ENCODE measurements at places on chromosomes 6 and 20. TPM values are rescaled to one million over a fixed set of nuclear protein-coding genes. Genes with fewer than 3 reads are reported as not detected.

DNA sequence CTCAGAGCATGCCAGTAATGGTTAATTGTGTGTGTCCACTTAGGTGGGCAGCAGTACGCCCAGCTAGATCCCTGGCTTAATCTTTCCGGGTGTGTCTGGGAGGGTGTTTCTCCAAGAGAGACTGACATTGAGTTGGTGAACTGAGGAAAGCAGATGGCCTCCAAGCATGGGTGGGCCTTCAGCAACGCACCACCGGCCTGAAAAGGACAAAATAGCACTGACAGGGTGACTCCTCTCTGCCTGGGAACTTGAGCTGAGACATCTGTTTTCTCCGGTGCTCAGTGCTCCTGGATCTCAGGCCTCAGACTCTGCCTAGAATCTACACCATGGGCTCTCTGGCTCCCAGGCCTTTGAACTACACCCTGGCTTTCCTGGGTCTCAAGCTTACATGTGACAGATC is 43.2 kb downstream of the C6orf118 start:
- no peak for DNase-seq

GRCh38 chr6:7673063-7673536 is 52.8 kb upstream of the BMP6 start:
- DNase-seq, result no peak

DNA sequence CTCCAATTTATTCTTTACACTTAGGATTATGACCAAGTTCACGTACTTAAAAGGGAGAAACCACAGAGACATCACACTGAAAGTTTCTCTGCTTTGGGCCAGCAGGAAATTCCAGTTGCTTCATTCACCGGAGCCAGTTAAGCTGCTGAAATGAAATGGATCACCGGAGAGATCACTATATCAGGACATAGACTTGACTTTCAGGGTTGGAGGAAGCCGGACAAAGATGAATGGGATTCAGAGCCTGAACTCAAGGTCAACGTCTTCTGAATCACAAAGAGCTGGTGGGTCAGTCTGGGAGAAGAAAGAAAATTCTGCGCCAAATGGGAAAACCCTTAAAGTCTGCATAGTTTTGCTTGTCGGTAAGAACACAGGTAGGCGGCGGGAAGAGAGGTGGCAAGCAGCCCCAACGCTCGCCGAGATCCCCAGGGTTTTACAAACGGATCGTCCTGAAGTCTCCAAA is 81.9 kb upstream of the CCDC28A start:
- no peak for DNase-seq

The LSM2 gene
- 86.8 TPM for polyA plus RNA-seq

The VWA7 gene
- polyA plus RNA-seq, result 9.4 TPM

The DEFB124 gene
- polyA plus RNA-seq, result not detected

DNA sequence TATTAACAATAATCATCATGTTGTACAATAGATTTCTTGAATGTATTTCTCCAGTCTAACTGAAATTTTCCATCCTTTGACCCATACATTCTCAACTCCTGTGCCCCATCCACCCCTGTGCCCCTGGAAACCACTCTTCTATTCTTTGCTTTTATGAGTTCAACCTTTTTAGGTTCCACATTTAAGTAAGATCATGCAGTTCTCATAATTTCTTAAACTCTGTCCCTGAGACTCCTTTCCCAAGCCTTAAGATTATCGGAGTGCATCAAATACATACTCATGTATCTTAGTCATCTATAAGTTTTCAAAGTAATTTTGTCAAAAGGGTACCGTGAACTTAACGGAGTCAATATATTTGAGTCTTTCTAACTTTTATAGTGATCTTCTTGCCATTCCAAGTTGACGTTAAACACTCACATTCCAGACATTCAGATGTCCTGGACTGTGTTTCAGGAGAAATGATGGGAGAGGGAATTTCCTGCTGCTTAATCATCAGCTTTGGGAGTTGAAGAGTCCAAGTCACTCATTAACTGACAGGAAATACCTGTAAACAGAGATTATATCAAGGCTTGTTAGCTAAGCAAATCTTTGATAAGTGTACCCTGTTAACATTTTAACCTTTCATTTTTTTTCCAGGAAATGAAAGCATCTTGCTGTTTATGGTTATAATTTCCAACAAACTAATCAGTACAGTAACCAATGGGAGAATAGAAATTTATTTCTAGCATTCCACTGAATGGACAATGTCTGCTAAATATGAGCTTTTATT is 73.3 kb downstream of the ADGRG6 start:
- no peak for DNase-seq

DNA sequence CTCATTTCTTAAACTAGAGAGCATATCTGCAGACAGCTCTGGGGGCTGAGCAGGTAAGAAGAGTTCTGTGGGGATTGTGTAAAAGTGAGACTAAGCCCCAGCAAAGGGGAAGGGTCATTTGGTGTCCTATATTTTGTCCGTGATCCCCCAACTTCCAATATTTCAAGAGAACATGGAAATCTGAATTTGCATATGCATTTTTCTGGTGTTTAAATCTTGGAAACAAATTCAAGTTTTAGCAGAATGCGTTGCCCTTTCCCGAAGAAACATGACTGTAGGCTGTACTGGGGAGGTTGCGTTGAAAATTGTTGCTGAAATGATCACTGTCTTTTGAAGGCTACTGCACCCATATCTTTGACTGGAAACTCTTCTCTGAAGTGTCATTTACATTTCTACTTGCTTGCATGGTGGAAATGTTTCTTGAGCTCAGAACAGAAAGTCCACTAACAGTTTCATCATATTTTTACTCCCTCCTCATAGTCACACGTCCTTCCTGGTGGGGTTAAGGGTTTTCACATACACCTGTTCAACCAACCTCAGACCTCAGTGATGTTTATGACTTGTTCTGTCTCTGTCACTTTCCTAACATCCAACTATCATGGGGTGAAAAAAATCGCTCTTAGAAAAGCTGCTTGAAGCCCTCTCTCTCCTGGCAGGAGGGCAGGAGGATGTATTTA is 140.3 kb downstream of the BCAS1 start:
- DNase-seq, result no peak

DNA sequence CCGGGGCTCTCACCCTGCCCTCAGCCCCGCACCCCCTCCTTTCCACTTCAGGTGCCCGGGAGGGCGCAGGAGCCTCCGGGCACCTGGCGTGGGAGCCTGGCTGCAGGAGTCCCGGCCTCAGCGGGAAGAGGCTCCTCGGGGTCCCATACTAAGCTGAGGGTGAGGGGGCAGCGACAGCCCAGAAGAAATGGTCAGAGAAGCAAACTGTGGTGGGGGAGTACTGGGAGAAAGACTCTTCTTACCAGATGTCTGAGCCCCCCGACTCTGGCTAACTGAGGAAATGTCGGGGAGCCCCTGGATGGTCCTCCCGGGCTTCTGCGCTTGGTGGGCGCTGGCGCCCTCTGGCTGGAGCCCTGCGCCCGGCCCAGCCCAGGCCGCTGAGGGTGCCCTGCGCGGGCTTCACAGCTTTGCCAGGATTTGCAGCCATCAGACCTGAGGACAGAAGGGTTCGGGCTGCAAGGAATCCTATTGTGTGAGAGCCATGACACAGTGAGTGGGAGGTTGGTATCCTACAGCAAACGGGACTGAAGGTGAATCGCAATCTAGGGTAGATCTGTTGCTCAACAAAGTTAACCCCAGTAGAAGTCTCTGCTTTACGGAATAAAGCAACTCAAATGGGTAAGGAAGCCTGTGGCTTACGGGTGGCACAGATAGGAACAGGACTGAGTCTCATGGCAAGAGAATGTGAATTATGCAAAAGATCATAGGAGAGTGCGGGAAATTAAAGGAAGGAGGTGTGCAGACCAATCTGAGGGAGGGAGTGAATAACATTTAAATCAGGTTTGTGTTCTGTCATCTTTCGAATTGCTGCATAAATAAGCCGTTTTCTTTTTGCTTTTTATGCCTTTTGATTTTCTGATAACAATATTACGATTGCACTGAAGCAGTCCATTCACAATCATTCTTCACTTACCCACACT is 639 bp upstream of the RCAN2 start:
- DNase-seq, result peak; percentile 36

DNA sequence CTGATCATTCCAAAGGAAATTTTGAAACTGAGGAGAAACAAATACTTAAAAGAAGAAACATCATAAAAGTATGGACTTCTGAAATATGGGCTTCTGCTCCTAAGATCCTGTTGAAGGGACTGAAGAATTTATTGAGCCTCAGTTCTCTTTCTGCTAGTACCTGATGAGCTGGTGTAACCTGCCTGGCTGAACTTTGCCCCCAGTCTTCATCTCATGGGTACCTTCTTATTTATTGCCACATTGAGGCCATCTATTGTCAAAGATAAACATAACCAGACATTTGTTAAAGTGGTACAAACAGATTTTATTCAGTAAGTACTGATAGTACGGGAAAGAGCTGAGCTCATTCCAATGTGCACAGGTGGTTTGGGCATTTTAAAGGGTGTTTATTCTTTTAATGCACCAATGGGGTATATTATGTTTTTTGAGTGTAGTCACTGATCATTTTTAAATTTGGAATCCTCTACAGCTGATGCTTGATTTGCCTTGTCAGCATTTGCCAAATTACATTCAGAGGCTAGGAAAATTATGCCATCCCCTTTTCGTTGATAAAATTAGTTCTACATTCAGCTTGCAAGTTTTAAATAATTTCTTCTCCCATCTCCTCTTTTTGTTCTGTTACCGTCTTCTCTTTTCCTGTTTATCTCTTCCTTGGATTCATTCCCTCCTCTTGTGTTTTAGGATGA is 118.2 kb downstream of the PRIM2 start:
- no peak for DNase-seq

The EBF4 gene
- polyA plus RNA-seq, result 22.8 TPM

GRCh38 chr6:25297039-25297441 is 17.9 kb downstream of the CARMIL1 start:
- DNase-seq, result no peak

- no peak for DNase-seq
These were observed 45.9 kb downstream of the PTPRK start for GRCh38 chr6:128474481-128474880.

The BACH2 gene
- 10.0 TPM for polyA plus RNA-seq

The ADTRP gene
- polyA plus RNA-seq, result 1.7 TPM

GRCh38 chr6:5726976-5727718 is 279.6 kb downstream of the NRN1 start:
- DNase-seq, result no peak

The ROS1 gene
- polyA plus RNA-seq, result 0.15 TPM

DNA sequence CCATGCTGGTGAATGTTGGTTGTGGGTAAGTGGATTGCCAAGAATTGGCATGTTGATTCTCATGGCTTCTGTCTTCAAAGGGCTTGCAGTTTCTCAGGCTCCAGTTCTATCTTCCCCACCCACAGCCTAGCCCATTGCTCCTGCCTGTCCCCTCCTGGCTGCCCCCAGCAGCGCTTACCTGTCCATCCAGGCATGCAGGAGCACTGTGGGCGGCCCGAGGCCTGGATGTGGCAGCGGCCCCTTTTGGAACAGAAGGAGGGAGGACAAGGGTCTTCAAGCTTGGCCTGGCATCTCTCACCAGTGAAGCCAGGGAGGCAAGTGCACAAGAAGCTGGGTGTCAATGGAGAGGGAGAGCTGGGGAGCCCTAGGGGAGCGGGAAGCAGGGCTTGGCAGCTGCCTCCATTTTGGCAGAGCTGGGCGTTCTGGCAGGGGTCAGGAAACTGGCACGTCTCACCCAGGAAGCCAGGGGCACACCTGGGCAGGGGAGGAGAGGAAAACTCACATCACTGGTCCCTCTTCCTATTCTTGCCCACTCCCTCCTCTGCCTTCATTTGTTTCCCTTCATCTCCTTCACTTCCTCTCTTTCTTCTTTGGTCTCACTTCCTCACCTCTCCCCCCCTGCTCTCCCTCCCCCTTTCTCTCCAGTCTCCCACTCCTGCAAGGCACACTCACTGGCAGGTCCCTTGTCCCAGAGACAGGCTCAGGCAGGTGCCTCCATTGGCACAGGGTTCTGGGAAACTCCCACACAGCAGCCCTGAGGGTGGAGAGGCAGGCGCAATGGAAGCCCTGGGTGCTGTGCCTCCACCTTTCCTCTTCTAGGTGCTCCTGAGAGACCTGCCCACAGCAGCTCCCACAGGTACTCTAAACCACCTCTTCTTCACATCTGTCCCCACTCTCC is 1.3 kb downstream of the NOTCH4 start:
- DNase-seq, result no peak

DNA sequence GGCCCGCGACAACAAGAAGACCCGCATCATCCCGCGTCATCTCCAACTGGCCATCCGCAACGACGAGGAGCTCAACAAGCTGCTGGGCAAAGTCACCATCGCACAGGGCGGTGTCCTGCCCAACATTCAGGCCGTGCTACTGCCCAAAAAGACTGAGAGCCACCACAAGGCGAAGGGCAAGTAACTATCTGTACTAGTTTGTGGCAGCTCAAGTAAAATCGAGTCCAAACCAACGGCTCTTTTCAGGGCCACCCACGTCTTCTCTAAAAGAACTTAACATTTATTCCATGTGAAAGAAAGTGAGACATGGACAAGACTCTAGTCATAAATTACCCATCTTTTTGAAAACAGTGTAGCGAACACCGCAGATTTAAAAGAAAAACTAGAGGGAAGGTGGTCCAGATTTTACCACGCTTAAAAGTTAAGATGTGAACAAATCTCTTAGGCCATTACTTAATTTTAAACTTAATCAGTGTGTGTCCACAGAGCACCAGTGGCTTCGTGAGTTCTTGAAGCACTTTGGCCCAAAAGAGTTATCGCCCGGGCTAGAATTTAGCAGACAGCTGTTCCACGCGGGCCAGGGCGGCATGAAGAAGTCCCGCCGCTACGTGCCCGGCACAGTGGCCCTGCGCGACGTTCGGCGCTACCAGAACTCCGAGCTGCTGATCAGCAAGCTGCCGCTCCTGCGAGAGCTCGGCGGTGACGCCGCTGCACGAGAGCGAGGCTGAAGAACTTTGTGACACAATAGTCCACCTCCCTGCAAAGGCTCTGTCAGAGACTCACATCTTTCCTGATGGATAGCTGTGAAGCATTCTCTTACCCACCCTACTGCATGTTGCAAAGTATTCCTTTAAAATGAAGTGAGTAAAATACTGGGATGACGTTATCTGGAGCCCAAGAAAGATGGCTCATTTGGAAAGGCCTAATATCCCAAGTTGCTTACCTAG is 113.9 kb upstream of the PRSS16 start:
- no peak for DNase-seq

The SPTLC3 gene
- polyA plus RNA-seq, result 20.1 TPM

DNA sequence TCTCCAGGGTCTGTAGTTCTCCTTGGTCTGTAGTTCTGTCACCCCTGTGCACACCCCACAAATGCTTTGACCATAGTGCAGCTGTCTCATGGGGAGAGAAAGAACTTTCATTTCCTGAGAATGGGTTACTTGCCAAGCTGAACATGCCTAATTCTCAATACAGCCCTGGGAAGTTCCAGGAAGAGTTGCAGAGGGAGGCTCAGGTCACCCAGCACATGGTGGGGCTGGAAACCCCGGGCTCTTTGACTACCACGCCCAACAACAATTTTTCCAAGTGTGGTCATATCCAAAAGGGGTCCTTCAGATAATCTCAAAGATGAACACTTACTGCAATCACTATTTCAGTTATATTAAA is 2.2 kb upstream of the PTPRA start:
- DNase-seq, result no peak

DNA sequence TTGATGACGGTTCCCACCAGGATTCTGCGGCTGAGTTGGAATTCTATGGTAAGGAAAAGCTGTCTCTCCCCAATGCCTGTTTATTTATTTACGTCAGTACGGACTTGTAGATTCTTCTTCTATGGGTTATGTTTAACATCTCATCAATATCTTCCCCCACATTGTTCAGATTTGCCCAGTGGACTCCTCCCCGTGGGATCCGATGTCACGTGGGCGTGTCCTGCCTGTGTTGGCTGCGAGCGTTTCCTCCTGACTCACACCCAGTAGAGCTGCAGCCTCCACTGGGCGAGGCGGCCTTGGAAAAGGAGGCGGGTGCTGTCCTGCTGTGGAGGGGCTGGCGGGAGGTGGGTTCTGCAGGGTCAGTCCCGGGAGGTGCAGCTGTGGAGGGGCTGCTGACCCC is 46.8 kb upstream of the SLCO4A1 start:
- DNase-seq, result no peak

The GPANK1 gene
- polyA plus RNA-seq, result 30.8 TPM

- no peak for DNase-seq
These were observed 16.5 kb downstream of the NHSL1 start for GRCh38 chr6:138482816-138483215.
